ENCODE measurements at places on chromosomes 5 and 9.

GRCh38 chr9:89780959-89781358, 176.1 kb downstream of the GADD45G start:
- DNase-seq: no peak

DNA sequence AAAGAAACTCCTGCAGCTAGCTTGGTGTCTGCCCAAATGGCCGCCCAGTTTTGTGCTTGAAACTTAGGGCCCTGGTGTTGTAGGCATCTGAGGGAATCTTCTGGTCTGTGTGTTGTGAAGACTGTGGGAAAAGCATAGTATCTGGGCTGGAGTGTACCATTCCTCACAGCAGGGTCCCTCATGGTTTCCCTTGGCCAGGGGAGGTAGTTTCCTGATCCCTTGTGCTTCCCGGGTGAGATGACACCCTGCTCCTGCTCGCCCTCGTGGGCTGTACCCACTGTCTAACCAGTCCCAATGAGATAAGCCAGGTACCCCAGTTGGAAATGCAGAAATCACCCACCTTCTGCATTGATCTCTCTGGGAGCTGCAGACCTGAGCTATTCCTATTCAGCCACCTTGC, 182.8 kb downstream of the GDNF start:
- no peak for DNase-seq

GRCh38 chr9:20619487-20620200, 2.7 kb downstream of the MLLT3 start:
- no peak for DNase-seq

DNA sequence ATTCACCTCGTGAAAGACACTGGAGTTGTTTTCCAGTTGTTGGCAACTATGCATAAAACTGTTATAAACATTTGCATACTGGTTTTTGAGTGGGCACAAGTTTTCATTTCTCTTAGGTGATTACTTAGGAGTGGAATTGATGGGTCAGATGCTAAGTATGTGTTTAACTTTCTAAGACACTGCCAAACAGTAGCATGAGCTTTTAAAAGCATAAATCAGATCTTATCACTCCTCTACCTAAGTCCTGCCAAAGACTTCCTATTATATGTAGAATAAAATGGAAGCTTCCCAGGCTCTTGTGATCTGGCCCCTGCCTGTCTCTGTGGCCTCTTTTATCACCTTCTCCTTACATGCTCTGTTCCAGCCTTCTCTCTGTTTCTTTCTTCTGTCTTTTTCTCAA, 72.6 kb downstream of the SH3RF2 start:
- DNase-seq: no peak

GRCh38 chr9:110066929-110067716, 140.8 kb downstream of the C9orf152 start:
- no peak for DNase-seq

- DNase-seq: no peak
Measured at GRCh38 chr5:149824846-149825245, 94.7 kb downstream of the PPARGC1B start.

- no peak for DNase-seq
Measured at GRCh38 chr9:94821098-94821887, 94.8 kb downstream of the AOPEP start.

- DNase-seq: no peak
Measured at GRCh38 chr9:26813247-26813646, 79.4 kb downstream of the CAAP1 start.
